H7 (cell line): ENCODE measurements at places on chromosomes 2 and 18. TPM values are rescaled to one million over a fixed set of nuclear protein-coding genes. Genes with fewer than 3 reads are reported as not detected.

GATA6 gene
- 8.8 and 37.7 TPM in 2 replicates for total RNA-seq

- DNase-seq = peak; percentile 15
Observed at GRCh38 chr18:9334973-9335696, 562 bp downstream of the TWSG1 start.

RND3 gene
- 53.3 and 76.6 TPM in 2 replicates for total RNA-seq

DNA sequence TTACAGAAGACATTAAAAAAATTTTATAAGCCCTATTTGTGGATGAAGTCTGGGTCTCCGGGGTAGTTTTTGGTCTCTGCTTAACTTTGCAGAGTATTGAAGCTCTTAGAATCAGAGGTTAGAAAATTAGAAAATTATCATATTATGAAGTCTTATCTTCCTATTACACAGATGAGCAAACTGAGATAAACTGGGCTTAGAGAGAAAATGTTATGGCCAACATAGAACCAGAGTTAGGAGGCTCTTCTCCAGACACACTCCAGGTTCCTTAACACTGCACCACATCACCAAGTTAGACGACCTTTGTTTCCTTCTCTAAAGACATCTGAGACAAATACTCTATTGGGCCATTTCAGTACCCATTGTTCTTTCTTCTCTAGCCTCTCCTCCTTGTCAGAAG lies 36.7 kb upstream of the NEB start:
- no peak for DNase-seq

- peak; percentile 6 for DNase-seq
Observed at GRCh38 chr2:97858442-97858841, 137.3 kb downstream of the TMEM131 start.

DNA sequence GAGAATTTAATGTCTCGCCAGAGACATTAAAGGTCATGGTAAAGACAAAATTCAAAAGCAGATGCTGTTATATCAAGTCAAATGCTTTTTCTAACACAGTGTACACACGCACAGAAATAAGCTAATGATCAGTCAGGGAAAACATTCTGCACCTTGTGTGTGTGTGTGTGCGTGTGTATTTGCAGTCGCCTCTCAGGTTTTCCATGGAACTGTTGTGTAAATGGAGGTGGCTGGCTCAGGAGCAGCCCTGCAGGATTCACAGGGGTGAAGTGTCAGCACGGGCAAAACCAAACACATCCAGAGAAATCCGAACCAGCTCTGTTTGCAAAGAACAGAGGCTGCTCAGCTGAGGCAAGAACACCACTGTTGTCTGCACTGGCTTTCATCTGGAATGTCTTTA lies 76.2 kb upstream of the YWHAQ start:
- DNase-seq = no peak

DNA sequence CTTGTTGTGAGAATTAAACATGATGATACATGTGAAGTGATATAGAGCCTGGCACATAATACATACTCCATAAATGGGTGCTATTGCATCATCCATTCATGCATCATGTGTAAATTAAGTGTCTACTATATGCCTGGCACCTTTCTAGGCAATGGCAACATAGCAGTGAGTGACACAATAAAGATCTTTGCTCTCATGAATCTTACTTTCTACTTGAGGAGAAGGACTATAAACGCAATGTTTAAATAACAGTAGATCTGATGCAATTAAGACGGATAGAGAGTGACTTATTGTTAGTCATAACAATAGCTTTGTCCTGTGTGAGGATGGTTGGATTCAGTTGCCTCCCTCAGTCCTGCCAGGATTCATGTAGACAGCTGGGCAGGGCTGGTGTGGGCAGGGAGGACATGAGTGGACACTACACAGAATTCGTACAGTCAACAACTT lies 88.4 kb upstream of the NPAS2 start:
- no peak for DNase-seq

GRCh38 chr18:79378536-79379250 lies 17.0 kb upstream of the NFATC1 start:
- DNase-seq = peak; percentile 96

SERPINB2 gene
- not detected in 2 replicates for total RNA-seq

GRCh38 chr2:70943205-70943871 lies 7.6 kb downstream of the ATP6V1B1 start:
- DNase-seq = peak; percentile 51

HNMT gene
- 12.1 and 14.1 TPM in 2 replicates for total RNA-seq

- DNase-seq = no peak
Observed at GRCh38 chr2:233993461-233993860, 57.0 kb upstream of the SPP2 start.

GRCh38 chr2:20282916-20283592 lies 58.1 kb upstream of the SDC1 start:
- DNase-seq = no peak

DNA sequence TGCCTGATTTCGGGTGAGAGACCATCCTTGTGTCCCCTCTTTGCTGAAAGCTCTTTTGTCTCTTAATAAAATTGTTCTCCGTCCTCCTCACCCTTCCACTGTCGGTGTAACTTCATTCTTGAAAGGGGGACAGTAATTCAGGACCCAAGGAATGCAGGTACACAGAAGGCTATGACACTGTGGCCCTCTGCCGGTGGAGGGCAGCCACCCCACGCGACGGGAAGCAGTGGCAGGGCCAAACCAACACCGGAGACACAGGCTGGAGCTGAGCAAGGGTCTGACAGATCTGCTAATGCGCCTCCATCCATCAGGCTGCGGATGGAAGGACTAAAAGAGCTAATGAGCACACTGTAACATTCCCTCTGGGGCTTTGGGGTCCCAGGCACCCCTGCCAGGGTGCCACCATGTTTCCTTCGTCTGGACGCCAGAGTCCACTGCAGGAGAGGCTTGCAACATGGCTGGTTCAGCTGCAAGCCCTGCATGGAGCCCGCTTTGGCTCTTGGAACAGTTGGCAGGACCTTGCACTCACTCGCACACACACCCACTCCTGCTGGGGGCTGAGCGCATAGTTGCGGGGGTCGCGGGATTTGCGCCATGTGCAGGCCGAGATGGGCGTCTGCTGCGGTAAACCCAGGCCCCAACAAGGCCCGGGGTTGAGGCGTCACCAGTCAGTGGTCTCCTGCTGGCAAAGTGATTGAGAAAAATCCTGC lies 544.1 kb upstream of the CDH7 start:
- peak; percentile 25 for DNase-seq

DNA sequence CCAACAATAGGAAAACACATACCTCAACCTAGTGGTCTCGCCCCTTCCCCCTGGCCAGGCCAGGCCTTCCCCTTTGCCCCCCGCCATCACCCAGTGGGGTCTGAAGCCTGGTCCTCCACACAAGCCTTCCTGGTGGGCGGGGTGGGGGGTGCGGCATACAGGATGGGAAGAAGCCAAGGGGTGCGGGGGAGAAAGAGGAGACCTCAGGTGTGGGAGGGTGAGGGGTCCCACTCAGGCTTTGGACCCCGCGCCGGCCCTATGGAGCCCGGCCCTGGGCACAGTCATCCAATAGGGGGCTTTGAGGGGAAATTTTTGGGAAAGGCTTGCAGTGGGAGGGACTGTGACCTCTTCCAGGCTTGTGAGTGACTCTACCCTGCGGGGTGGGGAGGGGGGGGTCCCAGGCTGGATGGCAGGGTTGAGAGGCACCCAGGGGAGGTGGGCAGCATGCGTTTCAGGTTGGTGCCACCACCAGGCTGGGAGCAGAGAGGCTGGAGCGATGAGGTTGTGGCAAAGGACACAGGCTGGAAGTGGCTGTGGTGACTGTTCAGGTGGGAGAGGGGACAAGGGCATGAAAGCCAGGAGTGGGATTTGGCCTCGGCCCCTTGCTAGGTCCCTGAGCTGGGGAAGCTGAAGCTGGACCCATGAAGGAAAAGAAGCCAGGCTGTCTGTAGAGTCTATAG lies 1.3 kb downstream of the SLC66A3 start:
- peak; percentile 64 for DNase-seq

DNA sequence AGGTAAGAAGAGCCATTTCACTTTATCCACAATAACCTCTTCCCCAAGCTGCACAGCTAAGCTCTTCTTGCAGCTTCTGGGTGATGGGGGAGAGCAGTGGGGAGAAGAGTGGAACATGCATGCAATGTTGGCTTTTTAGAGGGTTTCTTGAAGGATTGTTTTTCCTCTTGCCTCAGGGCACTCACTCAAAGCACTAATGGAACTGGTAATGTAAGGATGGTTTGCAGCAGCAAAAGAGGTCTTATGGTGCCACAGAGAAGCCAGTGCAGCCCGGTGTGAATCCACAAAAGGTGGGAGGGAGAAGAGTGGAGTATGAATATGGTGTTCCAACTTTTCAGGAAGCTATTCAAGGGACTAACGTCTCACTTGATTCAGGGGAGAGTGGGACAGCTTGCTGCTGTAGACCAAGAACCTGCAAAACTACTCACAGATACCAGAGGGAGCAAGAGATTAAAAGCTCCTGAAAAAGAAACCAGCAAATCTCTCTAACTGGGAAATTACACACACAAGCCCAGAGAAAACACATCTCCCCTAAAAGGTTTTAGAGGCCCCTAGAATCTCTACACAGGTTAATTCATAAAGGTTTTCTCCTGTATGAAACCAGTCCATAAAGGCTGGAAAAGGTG lies 116.4 kb downstream of the CHN1 start:
- DNase-seq = no peak

DNA sequence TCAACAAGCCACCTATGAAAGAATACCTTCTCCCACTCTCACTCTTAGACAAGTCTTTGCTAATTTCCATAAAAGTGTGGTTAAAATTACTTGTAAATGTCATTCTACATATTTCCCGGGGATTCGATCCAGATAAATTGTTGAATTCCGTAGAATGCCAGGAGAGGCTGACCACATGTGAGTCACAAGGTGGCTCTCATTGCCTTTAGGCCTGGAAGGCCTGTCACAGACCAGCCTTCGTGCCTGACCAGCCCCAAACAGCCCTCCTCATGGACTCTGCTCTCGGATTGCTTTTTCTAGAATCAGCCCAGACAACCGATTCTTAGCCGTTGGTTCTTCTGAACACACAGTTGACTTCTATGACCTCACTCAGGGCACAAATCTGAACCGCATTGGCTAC lies 86.0 kb downstream of the RTN4 start:
- no peak for DNase-seq

DNA sequence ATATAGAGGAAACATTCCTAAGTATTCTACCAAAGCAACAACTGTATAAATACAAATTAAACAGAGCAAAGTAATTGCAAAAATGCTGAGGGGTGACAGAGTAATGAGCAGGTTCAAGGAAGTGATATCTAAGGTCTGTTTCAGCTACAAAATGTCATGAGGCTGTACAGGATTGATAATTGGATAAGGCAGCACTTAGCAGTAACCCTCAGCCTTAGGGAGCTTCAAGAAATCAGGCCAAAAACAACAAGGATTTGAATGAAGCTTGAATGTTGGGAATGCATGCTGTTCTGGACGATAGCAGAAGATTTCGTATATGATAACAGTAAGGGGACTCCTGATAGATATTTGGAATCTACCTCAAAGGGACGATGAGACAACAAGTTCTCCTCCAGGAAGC lies 142.0 kb upstream of the MMADHC start:
- no peak for DNase-seq

GRCh38 chr18:25669741-25670140 lies 317.8 kb upstream of the ZNF521 start:
- no peak for DNase-seq

- DNase-seq = no peak
Observed at GRCh38 chr2:185567196-185567595, 171.4 kb upstream of the FSIP2 start.

DNA sequence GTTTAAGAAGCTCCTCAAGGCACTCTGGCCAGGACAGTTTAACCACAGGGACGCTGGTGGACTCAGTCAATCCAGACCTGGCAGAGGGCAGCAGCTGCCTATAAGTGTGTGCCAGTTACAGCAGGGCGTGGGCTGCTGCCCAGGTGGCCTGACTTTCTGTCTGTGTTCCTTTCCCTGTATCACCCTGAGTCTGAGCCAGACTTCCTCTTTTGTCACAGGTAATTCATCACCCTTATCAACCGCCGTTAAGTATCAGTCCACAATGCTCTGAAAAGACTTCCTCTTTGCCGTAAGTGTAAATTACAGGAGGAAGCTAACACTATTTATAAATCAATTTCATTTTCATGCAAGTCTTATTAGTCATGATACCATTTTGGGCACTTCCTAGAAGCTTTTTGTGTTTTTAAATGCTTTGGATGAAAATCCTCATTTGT lies 7.0 kb downstream of the LPIN1 start:
- DNase-seq = no peak

DNA sequence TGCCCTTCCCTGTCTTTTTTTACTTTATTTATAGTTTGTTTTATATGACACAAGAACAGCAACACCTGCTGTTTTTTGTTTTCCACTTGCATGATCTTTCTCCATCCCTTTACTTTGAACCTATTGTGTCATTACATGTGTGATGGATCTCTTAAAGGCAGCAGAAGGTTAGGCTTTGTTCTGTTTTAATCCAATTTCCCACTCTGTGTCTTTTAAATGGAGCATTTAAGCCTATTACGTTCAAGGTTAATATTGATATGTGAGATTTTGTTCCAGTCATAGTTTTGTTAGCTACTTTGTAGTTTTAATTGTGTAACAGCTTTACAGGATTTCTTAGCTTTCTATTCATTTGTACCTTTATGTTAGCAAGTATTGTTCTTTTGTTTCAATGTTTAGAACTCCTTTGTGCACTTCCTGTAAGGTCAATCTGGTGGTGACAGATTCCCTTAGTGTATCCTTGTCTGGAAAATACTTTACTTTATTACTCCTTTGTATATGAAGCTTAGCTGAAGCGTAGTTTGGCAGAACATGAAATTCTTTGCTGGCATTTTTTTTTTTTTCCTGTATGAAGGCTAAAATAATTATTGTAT lies 1443.0 kb upstream of the LRRTM1 start:
- no peak for DNase-seq

MARS2 gene
- 26.5 and 28.1 TPM in 2 replicates for total RNA-seq

DNA sequence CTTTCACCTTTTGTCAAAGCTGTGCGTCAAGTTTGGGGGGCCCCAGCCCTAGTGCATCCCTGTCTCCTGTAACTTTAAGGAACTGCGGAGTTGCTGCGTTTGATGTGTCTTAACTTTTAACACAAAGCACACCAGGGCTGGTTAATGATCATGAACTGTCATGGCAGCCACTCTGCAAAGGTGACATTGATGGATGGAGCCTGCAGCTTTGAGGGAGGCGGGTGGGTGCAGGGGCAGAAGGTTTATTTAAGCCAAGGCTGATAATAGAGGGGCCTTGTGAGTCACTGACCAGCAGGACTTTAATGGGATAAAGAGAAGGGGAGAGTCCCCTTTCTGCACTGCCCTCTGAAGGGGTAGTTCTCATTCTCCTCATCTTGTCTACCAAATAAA lies 190.2 kb upstream of the GATA6 start:
- no peak for DNase-seq

- DNase-seq = no peak
Observed at GRCh38 chr2:39735648-39736047, 43.4 kb downstream of the THUMPD2 start.

DNA sequence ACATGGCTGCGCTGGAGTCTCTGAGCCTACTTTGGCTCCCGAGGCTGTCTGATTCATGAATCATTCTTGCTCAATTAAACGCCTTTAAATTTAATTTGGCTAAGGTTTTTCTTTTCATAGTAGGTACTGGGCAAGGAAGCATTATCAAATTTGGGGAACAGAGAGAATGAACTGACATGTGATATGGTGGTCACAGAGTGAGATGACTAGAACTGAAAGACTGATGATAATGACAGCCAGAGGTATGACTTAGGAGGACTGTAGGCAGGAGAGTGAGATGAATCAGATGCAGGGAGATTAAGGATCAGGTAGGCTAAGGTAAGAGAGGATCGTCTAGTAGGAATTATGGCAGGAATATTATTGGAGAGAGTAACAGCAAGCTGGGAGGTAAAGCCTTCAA lies 40.9 kb upstream of the ST8SIA3 start:
- DNase-seq = no peak

GRCh38 chr2:42449163-42450087 lies 44.4 kb downstream of the KCNG3 start:
- no peak for DNase-seq

GRCh38 chr2:239737144-239737463 lies 288.0 kb downstream of the NDUFA10 start:
- DNase-seq = peak; percentile 71

GRCh38 chr2:200756618-200757321 lies 54.9 kb upstream of the BZW1 start:
- DNase-seq = no peak
